ENCODE measurements at places on chromosomes 7 and 10.

DNA sequence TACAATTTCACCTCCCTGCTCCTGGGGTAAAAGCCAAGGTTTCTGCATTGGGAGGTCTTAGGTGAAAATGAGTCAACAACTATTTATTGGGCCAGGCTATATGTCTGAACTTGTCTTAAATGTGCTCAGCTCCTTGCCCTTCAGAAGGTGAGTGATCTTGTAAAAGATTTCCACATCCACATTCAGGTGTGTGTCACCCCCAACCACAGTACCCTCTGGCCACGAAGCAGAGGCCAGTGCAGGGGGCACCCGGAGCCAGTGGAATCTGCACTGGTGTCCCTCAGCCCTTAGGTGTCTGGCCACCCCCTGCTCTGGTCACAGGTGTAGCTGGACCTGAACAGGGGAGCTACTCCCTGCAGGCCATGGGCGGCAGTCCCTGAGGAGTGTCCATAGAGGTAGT is 198.5 kb downstream of the PAXIP1 start:
- DNase-seq: no peak

DNA sequence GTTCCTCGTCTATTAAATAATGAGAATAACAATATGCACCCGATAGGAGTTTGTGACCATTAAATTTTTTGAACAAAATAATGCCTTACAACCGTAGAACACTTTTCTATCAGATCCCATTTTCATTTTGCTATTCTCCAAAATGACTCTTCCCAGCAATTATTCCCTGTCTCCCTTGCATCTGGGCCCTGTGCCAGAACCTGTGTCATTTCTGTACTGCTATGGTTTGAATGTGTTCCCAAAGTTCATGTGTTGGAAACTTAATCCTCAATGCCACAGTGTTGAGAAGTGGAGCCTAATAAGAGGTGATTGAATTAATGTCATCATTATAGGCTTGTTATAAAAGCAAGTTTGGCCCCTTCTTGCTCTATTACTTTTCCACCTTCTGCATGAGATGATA is 33.2 kb upstream of the SMNDC1 start:
- no peak for DNase-seq

- no peak for DNase-seq
These were observed 12.8 kb downstream of the SHTN1 start for GRCh38 chr10:116992183-116992582.

GRCh38 chr7:147824671-147825070 is 765.9 kb upstream of the C7orf33 start:
- no peak for DNase-seq

- no peak for DNase-seq
These were observed 29.8 kb downstream of the MTURN start for GRCh38 chr7:30164567-30164966.

- DNase-seq: no peak
These were observed 47.9 kb downstream of the TAF3 start for GRCh38 chr10:7866176-7866575.

GRCh38 chr10:69457771-69458237 is 6.5 kb downstream of the TSPAN15 start:
- no peak for DNase-seq

DNA sequence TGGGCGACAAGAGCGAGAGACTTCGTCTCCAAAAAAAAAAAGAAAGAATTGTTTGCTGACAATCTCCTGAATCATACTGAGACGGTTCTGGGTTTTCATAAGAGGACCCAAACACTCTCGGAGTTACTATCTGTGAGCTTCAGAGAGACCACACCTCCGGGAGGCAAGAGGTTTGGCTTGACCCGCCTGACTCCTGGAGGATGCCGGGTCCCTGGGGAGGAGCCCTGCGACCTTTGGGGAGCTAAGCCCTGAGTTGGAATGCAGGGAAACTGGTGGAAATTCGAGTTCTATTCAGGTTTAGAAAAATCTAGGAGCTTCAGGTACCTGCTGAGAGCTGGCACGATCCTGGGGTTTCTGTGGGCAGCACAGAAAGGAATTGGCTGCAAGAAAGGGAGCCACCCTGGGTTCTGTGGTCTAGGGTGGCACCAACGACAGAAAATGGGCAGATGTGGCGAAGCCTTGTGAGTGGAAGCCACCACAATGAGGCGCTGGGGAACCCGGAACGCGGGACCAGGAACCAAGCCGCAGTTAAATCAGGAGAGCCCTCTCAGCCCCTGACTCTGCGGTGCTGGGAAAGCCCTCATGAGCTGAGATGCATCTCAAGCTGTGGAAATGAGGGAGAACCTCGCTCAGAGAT is 21.9 kb upstream of the GATAD1 start:
- no peak for DNase-seq

GRCh38 chr7:106545275-106545674 is 115.7 kb downstream of the CCDC71L start:
- no peak for DNase-seq

DNA sequence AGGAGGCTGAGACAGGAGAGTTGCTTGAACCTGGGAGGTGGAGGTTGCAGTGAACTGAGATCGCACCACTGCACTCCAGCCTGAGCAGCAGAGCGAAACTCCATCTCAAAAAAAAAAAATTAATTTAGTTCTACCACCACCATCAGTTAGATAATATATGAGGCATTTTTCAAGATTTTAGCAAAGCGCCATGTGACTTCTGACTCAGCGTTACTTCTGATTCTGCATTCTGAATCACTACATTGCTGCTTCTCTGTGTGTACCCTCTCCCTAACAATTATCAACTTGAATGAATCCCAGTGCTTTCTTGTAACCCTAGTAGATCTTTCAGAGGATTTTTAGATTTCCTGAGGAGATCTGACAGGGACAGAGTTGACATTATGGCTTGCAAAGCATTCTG is 176.8 kb upstream of the SORCS1 start:
- no peak for DNase-seq

DNA sequence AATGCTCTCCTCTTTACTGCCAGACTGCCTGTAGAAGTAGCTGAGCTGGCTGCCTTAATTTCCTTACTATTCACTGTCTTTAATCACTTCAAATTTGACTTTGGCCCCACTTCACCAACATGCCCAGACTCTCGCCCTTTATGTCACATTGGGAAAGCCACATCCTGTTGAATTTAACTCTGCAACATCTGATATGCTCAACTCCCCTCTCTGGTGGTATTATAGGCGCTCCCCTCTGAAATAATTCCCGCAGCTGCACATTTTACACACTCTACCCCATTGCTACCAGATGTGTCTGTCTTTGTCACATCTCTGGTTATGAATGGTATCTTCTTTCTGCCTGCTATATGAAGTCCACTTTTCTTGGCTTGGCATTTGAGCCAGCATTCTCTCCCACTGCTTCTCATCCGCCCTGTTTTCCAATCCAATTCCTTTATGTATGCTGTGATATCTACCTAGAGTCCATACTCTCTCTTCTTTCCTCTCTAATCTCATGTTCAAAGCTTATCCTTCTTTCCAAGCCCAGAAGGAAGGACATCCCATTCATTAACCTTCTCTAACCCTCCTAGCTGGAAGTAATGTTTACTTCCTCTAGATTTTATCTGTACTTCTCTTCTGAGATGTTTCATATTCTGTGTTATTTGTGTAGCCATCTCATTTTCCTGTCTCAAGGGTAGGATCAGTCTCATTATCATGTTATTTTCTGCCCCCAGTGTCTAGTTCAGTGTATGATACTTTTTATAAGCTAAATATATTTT is 134.5 kb downstream of the ST7 start:
- no peak for DNase-seq

DNA sequence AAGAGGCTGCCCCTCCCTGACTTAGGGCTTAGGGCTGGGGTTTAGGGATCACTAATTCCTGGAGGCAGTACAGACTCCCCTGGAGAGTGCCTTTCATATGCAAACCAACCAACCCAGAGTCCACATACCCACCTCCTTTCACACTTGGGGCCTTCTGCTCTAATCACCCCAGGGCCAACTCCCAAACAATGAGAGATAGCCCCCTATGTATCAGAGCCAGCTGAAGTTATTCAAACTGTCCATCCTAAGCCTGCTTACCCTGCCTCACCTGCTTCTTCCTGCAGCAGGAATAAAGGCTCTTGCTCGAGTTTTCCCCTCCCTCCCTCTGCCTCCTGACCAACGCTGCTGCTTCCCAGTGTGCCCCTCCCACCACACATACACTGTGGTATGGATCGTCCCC is 51.8 kb upstream of the SLC35G1 start:
- no peak for DNase-seq

GRCh38 chr7:8105449-8106095 is 137.0 kb downstream of the GLCCI1 start:
- DNase-seq: no peak

- peak; percentile 92 for DNase-seq
These were observed 197.5 kb upstream of the CSTF2T start for GRCh38 chr10:51896849-51897248.

GRCh38 chr7:93843260-93843659 is 47.3 kb downstream of the TFPI2 start:
- DNase-seq: peak; percentile 55

DNA sequence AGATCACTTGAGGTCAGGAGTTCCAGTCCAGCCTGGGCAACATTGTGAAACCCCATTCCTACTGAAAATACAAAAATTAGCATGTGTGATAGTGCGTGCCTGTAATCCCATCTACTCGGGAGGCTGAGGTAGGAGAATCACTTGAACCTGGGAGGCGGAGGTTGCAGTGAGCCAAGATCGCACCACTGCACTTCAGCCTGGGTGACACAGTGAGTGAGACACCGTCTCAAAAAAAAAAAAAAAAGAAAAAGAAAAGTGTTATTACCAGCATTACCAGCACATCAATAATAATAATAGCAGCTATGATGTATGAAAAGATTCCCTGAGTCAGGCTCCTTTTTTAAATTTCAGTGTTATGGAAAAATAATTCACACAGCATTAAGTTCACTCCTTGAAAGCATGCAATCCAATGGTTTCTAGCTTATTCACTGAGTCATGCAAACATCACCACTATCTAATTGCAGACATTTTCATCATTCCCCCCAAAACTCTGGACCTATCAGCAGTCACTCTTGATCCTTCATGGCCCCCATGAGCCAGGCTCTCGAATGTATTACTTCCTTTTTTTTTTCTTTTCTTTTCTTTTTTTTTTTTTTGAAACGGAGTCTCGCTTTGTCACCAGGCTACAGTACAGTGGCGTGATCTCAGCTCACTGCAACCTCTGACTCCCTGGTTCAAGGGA is 228.4 kb downstream of the FANK1 start:
- DNase-seq: peak; percentile 55

GRCh38 chr10:120666308-120666707 is 184.9 kb upstream of the WDR11 start:
- no peak for DNase-seq

- DNase-seq: no peak
These were observed 209.5 kb upstream of the KCTD7 start for GRCh38 chr7:66419210-66419609.

DNA sequence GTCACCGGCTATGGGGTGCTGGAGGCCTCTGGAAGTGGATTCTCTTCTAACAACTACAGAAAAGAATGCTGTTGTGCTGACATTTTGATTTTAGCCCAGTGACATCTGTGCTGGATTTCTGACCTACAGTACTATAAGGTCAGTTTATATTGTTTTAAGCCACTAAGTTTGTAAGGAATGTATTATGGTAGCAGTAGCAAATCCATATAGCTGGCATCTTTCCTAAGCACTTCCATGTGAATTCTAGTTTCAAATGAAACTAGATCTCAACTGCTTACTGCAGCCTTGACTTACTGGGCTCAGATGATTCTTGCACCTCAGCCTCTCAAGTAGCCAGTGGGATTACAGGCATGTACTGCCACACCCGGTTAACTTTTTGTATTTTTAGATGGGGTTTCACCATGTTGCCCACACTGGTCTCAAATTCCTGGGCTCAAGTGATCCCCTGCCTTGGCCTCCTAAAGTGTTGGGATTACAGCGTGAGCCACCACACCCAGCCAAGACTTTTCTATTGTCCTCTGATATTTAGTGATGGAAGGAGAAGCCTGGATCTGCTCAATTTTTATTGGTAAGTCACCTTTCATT is 414.0 kb downstream of the PHTF2 start:
- DNase-seq: no peak

GRCh38 chr7:37947138-37947940 is 26.9 kb downstream of the EPDR1 start:
- DNase-seq: no peak

DNA sequence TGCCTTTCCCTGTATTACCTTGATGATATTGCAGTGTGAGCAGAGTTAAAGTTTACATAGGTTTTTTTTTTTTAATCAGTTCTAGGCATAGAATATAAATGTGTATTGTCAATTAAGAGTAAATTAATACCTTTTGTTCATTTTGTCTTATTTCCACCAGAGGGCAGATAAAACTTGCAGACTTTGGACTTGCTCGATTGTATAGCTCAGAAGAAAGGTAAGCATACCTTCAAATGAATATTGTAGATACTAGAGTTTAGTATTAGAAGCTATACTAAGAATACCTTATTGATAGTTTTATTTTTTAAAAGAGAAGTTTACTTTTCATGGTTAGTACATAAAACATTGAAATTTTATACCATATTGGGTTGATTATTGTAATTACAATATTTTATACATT is 86.8 kb downstream of the MPLKIP start:
- no peak for DNase-seq

- no peak for DNase-seq
These were observed 58.8 kb upstream of the LANCL2 start for GRCh38 chr7:55306331-55306730.

DNA sequence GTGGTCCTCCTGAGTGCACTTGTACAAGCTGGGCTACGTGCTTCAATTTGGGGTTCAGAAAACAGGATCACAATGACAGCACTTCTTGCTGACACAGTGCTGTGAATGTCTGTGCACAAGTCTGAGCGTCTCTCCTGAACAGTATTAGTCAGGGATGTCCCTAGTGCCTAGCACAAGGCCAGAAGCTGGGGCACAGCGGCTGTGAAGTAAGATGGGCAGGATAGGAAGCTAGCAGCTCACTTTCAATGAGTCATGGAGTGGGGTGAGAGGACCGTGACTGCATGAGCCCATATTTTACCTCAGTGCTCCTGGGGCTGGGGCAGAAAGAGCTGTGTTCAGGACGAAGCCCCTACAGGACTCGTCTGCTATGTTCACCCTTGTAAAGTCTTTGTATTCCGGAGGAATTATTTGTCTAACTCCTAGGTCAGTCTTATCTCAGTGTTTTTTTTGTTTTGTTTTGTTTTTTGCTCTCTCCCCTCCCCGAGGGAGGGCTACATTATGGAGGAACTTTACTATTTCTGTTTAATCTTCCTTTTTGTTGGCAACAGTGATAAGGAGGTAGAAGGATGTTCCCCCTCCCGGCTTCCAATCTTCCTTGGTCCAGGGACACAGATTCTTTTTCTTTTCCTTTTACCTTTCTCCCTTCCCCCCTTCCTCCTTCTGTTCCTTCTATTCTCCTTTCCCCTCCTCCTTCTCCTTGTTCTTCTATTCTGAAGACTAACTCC is 2.8 kb upstream of the LRMDA start:
- no peak for DNase-seq

GRCh38 chr10:104435822-104436221 is 82.2 kb downstream of the CFAP58 start:
- DNase-seq: no peak

DNA sequence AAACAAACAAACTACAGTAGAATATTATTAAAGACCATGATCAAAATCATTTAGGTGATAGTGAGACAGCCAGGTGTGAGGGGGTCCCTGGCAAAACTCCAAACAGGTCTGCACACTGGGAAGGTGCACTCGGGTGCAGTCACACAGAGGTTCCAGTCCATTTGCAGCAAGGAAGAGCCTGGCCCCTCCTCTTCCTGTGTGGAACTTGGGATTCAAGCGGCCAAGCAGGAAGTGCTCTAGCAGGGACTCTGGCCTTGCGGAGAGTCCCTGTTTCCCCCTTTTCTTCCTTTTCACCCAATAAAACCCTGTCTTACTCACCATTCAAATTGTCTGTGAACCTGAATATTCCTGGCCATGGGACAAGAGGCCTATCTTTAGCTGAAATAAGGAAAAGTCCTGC is 181.8 kb downstream of the LRRTM3 start:
- no peak for DNase-seq

Data from fibroblast of skin of left biceps (primary cell).